Stimulated activated naive CD8-positive, alpha-beta T cell treated with anti-CD3 and anti-CD28 coated beads, Interleukin-15, amount 100 ng/mL, for 72 hours (primary cell): ENCODE measurements at places on chromosomes 12 and 14.

GRCh38 chr14:63614679-63615363, 26.9 kb downstream of the WDR89 start:
- no peak for DNase-seq

- no peak for DNase-seq
Measured at GRCh38 chr14:37089410-37089809, 83.0 kb downstream of the SLC25A21 start.

GRCh38 chr12:53510181-53510812, 3.0 kb upstream of the NPFF start:
- DNase-seq, result no peak

DNA sequence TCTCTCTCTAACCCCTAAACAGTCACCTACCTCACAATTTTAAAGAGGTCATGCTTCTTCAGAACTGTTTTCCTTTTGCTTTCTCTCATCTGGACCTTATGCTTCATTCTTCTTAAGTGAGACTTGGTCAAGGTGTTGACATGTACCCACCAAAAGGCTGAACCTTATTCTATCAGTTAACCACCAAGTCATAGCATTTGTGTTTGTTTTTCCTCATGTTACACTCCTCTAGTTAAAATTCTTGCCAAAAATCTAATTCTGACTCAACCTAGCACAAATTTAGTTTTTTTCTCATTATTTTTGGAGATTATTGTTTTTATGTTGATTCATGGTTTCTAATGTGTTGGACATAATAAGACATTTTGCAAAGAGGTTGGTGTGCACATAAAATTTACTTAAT, 578.6 kb downstream of the SLC16A7 start:
- DNase-seq, result no peak

DNA sequence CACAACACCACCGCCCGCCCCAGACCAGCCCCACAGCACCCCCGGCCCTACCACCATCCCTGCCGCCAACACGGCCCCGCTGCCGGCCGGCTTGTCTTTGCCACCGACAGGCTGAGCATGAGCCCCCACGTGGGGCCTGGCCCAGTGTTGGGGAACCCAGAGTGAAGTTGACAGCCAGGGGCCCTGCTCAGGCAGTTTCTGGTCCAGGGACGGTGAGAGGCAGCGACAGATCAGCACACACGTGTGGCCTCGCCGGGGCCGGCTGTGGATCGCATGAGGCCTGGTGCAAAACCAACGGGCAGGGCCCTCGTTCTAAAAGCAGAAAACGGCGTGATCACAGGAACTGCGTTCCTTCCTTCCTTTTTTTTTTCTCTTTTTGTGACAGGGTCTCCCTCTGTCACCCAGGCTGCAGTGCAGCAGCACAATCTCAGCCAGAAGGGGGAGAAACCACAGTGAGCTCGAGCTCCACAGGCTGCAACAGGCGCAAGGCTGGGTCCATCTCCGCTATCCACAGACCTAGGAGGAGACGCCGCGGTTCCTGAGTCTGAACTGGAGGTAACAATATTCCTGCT, 50.5 kb upstream of the FBRSL1 start:
- DNase-seq, result no peak

- DNase-seq, result peak; percentile 23
Measured at GRCh38 chr12:96121271-96121711, 72.9 kb upstream of the ELK3 start.

- DNase-seq, result no peak
Measured at GRCh38 chr12:91413581-91414546, 231.2 kb upstream of the DCN start.

DNA sequence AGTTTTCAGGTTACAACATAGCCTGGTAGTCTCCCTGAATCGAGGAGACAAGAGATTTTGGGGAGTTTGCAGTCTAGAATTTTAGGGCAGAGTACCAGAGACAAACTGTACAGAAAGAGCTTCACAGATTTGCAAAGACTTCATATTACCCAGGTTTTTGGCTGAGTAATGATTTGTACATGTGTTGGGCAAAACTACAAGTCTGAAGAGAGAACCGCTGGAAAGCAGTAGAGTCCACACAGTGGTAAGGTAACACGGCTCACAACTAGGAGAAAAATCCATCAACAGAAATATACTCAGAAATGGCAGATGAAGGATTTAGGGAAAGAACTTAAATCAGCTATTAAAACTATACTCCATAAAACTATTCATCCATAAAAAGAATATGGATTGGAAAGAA, 25.7 kb downstream of the FBXO33 start:
- no peak for DNase-seq

DNA sequence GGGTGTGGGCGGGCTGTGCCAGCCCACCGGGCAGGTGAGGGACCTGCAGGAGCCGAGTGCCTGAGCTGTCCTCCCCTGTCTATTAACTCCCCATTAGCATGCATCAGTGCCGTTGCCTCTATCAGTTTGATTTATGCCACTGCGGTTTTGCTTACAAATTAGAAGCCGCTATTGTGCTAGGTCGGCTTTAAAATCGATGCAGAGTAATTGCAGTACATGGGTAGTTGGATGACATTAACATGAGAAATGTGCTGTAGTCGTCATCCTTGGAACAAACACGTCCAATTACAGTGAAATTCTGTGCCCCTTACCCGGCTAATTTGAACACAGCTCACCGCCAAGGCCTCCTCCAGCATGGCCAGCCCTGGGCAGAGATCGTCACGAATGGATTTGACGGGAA, 145.8 kb downstream of the TSPAN9 start:
- no peak for DNase-seq
